ENCODE measurements at places on chromosomes 5 and 9. TPM values are rescaled to one million over a fixed set of nuclear protein-coding genes. Genes with fewer than 3 reads are reported as not detected.

DNA sequence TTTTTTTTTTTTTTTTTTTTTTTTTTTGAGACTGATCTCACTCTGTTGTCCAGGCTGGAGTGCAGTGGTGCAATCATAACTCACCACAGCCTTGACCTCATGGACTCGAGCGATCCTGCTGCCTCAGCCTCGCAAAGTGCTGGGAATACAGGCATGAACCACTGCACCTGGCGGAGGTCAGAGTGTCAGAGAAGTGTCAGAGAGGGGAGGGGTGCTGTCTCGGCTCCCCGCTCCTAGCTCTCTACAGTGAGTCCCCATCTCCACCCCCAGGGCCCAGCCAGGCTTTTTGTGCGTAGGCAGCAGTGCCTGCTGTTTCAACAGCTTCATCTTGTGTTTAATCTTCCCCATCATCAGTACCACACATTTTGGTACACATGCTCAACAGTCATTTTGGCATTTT is 38.3 kb downstream of the SAR1B start:
- DNase-seq = peak; percentile 65

- no peak for DNase-seq
Observed at GRCh38 chr9:108756746-108757490, 98.9 kb downstream of the ACTL7B start.

Gene SEMA5A
- 22.3 TPM for total RNA-seq

Gene SHOC1
- 1.3 TPM for total RNA-seq

Gene C8G
- not detected for total RNA-seq
